ENCODE measurements at places on chromosomes 7 and 10. TPM values are rescaled to one million over a fixed set of nuclear protein-coding genes. Genes with fewer than 3 reads are reported as not detected.

- no peaks in the 10 kb centered on the region for H3K36me3 ChIP-seq
- no peak for DNase-seq
- no peak overlapping the region for H3K27ac ChIP-seq
- H3K4me3 ChIP-seq: no peak overlapping the region
These were observed 78.1 kb downstream of the USP6NL start for GRCh38 chr10:11533328-11533781.

- no peaks in the 10 kb centered on the region for H3K4me1 ChIP-seq
- peaks cover 10% of the 10 kb centered on the region for H3K36me3 ChIP-seq
- no peak overlapping the region for H3K27ac ChIP-seq
- no peak for DNase-seq
These were observed 102.7 kb downstream of the ZNF248 start for GRCh38 chr10:37754538-37755323.

- DNase-seq: no peak
- no peak overlapping the region for H3K27ac ChIP-seq
- no peak overlapping the region for H3K4me3 ChIP-seq
- H3K36me3 ChIP-seq: no peaks in the 10 kb centered on the region
- H3K27me3 ChIP-seq: no peaks in the 10 kb centered on the region
- no peaks in the 10 kb centered on the region for H3K4me1 ChIP-seq
These were observed 261.3 kb downstream of the SORCS1 start for GRCh38 chr10:106903180-106903579.

DNA sequence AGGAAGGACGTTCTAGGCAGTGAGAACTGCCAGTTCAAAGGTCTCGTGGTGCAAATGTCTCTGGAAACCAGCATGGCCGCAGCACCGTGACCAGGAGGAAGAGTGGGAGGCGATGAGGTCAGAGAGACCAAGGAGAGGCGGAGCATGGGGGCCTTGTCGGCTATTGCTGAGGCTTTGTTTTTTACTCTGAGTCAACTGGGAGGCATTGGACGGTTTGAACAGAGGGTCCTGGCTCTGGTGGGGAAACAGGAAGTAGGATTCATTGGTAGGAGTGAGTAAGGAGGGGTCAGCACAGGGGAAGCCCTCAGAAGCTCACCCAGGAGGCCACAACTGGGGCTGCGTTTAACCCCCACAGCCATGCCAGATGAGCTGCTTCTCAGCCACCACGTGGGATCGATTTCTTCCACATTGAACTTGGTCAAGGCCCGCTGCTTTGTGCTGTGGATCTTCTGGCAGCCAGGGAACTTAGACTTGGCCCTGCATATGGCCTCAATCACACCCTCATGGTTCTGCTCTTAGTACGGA, 22.2 kb upstream of the SH2B2 start:
- no peaks in the 10 kb centered on the region for H3K4me1 ChIP-seq
- H3K27ac ChIP-seq: no peak overlapping the region
- H3K27me3 ChIP-seq: no peaks in the 10 kb centered on the region
- no peaks in the 10 kb centered on the region for H3K36me3 ChIP-seq

The COL28A1 gene
- total RNA-seq: 0.04 TPM

The GBX1 gene
- total RNA-seq: not detected

The ANXA11 gene
- total RNA-seq: 181 TPM
